ENCODE measurements at places on chromosomes 3 and 15. TPM values are rescaled to one million over a fixed set of nuclear protein-coding genes. Genes with fewer than 3 reads are reported as not detected.

The MUC4 gene
- polyA plus RNA-seq: not detected

The ABHD14A gene
- 9.5 TPM for polyA plus RNA-seq

- DNase-seq: no peak
These were observed 313.9 kb upstream of the NR2E3 start for GRCh38 chr15:71496336-71496955.

- no peak for DNase-seq
These were observed 6.4 kb downstream of the PFN2 start for GRCh38 chr3:149964291-149964690.

DNA sequence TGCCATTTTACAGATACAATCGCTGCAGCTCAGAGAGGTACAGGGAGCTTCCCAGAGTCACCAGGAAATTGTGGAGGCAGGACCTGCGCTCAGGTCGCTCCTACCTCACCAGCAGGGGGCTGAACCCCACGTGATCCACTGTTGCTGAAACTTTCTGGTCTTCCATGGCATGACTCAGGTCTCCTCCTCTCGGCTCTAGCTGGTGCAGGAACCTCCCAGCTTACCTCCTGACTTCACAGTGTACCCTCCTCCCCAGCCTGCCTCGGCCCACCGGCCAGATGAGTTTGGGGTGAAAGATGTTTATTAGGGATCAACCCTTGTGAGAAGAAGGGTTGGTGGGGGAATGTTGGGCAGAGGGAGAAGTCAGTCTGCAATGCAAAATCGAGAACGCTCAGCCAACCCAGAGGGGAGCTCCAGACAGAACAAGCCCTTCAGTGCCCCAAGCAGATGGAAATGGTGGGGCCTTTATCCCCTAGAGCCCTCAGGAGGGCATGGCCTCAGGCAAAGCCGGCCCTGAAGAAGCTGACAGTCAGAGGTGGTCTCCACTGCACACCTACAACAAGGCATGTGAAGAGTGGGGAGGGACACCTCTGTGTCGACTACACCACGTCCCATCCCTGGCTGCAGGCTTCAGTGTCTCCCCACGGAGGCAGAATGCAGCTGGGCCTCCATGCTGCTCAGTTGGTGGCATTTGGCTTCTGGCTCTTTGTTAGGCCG is 118.6 kb upstream of the PRR20G start:
- peak; percentile 55 for DNase-seq

Measured in A549 (cell line).